ENCODE measurements at places on chromosomes 6 and 20.

- no peak for DNase-seq
Measured at GRCh38 chr20:23869520-23869919, 10.0 kb downstream of the CST5 start.

- no peak for DNase-seq
Measured at GRCh38 chr6:132651062-132651461, 7.9 kb downstream of the TAAR1 start.

DNA sequence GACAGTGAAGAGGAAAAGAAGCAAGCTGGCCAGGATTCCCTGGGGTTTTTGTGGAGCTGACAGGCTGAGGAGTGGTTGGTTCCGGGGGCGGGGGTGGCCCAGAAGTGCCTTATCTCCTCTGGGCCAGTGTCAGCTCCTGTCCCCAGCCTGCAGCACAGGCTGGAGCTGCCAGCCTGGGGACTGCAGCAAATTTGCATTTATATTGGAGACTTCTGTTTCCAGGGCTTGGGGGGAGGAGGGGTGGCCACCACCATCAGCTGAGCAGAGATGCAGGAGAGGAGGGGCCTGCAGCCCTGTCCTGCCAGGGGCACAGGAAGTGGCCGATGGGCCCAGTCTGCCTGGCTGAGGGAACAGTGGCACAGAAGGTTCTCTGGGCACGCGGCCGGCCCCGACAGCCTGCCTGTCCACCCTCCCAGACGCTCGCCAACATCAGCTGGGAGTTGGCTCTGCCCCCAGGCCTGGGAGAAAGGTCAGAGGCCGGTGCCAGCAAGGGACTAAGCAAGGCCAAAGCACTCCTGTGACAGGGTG, 24.3 kb upstream of the SCRT2 start:
- no peak for DNase-seq

DNA sequence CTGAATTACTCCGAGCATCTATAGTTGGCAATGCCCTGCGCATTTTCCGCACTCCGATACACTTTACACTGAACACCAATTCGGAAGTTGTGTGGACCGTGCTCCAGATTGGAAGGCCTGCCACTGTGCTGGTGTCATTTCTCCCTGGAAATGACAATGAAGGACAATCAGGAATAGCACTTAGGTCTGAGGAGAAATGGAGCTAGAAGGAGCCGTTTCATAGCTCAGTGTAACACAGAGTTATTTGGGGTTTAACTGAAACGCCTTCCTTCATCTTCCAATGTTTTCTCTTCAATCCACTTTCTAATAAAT, 501 bp upstream of the PLA2G7 start:
- DNase-seq: no peak

DNA sequence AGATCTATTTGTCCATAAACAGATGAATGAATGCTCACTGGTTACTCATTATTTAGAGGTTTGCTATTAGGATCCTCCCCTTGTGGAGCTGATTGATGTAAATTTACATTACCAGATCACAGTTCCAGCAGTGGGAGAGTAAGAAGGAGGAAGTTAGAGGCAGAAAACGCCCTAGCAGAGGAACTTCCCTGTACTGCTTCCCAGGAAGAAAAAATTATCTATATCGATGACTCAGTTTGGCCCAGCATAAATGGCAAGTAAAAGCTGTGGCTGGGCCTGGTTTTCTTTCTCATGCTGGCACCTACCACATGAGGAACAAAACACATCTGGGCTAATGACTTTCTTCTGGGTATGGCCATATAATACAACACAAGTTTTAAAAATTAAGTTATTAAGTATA, 35.7 kb downstream of the DNAAF9 start:
- DNase-seq: no peak

DNA sequence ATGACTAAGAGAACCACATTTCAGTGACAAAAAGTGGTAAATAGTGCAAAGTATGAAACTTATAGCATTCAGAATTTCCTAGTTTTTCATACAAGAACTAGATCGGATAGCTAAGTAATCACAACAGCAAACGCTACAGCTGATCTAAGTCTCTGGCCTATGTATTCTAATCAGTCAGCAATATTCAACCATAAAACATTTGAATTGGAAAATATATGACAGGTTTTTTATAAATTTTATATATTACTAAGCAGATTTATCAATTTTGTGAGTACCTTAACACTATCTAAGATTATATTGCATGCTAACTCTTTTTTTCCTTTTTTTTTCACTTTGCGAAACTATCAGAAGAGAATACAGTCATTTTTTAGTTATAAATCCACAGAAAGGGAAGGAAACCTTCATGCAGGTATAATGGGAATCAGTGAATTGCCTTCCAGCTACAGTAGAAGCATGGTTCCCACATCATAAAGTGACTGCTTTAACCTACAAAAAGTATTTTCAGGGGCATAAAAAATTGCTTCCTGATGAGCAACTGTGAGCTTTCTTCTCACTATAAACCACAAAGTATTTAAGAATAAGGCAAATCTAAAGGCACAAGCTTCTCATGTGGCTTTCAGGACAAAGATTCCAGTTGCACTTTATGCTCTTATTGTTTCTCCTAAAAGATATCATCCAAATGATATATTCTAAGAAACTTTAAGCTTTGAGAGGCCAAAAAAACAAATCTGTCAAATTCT, 74.0 kb upstream of the GJE1 start:
- no peak for DNase-seq

DNA sequence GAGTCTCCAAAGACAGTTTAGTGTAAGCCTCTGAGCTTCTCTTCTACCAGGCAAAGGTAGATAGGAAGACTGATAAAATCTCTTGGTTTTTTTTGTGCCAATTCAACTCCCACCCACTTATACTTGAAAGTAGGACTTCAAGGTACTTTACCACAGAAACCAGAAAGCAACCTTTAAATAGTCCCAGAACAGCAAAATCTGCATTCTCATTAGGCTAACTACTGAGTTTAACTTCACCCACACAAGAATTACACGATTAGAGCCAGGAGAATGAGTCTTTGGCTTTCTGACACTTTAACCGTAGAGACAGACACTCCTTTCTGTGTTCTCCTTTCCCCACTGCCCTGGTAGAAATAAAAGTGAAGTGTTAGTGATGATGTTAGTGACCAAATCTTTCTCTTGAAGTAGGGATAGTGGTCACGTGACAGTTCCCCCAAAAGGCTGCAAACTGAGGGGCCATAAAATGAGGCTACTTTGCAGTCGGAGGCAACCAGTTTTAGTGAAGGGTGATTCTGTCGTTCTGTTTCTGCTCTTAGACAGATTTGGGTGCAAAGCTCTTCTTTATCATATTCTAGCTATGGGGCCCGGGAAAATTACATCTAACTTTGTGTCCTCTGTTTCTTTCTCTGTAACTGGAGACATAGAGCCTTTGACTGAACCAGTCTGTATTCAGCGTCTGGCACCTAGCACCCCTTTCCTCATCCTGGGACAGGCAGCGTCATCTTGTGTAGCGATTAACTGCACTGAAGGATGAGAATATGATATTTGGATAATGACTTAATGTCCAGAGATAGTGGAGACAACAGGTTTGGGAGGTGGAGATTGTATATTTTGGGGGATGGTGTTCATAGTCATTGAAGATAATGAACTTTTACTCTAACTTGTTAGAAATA, 206.4 kb upstream of the CITED2 start:
- DNase-seq: no peak

DNA sequence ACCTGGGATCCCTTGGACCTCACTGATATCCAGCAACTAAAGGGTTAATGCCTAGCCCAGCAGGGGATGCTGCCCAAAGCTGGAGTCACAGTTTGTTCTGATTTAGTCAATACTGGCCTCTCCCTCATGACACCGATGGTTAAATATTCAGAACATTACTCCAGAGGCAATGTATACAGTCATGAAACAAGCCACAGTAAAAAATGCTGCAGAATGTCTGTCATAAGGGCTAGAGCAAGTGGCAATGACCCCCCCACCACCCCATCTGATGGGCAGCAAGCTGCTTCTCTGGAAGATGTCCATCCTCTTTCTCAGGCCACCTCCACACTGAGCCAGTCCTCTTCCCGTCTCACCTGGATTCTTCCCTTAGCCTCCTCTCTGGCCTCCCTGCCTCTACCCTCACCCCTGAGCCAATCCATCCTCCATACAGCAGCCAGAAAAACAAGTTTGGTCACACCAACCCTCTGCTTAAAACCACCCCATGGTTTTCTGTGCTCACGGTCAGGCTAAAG, 99.0 kb upstream of the KCNG1 start:
- peak; percentile 5 for DNase-seq

- no peak for DNase-seq
Measured at GRCh38 chr6:149153100-149153499, 164.4 kb upstream of the TAB2 start.

- DNase-seq: no peak
Measured at GRCh38 chr6:57147955-57148858, 23.9 kb upstream of the BAG2 start.

GRCh38 chr6:106630366-106630765, 988 bp downstream of the QRSL1 start:
- no peak for DNase-seq

DNA sequence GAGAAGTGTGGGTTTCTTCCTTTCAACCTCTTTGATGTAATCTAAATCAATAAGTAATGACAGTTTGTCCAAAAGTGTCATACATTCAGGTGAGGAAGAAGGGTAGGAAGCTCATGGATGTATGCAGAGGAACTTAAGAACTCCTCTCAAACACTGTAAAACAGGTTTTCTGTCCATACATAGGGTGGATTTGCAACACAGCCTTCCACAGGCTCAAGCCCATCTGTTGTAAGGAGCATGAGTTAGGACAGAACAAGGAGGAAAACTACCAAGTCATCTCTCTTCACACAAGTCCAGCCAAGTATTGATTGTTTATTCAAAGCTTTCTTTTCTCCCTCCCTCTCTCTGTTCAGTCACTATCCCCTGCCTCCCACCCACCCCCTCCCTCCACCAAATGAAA, 49.0 kb upstream of the CDYL start:
- no peak for DNase-seq

DNA sequence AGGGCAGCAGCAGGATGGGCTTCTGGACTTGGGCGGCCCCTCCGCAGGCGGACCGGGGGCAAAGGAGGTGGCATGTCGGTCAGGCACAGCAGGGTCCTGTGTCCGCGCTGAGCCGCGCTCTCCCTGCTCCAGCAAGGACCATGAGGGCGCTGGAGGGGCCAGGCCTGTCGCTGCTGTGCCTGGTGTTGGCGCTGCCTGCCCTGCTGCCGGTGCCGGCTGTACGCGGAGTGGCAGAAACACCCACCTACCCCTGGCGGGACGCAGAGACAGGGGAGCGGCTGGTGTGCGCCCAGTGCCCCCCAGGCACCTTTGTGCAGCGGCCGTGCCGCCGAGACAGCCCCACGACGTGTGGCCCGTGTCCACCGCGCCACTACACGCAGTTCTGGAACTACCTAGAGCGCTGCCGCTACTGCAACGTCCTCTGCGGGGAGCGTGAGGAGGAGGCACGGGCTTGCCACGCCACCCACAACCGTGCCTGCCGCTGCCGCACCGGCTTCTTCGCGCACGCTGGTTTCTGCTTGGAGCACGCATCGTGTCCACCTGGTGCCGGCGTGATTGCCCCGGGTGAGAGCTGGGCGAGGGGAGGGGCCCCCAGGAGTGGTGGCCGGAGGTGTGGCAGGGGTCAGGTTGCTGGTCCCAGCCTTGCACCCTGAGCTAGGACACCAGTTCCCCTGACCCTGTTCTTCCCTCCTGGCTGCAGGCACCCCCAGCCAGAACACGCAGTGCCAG, at the start of gene TNFRSF6B:
TNFRSF6B (plus strand) TSS at position 25 of the 729 bp plus-strand sequence; CDS start at position 141, 116 bp downstream.
- DNase-seq: no peak

DNA sequence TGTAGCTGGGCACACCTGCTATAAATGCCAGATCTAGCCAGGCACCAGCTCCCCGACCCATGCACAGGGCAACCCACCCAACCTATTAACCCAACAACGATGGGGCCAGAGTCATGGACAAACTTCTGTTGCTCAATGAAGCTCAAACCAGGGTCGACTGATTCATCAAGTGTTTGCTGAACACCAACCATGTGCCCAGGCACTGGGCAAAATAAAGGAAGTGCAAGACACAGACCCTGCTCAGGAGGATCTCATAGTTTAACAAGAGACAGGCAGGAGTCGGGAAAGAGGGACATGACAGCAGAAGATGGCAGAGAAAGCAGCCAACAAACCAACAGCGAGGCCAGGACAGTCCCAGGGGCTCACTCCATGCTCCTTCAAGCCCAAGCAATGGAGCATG, 18.8 kb downstream of the KCNK5 start:
- DNase-seq: no peak

DNA sequence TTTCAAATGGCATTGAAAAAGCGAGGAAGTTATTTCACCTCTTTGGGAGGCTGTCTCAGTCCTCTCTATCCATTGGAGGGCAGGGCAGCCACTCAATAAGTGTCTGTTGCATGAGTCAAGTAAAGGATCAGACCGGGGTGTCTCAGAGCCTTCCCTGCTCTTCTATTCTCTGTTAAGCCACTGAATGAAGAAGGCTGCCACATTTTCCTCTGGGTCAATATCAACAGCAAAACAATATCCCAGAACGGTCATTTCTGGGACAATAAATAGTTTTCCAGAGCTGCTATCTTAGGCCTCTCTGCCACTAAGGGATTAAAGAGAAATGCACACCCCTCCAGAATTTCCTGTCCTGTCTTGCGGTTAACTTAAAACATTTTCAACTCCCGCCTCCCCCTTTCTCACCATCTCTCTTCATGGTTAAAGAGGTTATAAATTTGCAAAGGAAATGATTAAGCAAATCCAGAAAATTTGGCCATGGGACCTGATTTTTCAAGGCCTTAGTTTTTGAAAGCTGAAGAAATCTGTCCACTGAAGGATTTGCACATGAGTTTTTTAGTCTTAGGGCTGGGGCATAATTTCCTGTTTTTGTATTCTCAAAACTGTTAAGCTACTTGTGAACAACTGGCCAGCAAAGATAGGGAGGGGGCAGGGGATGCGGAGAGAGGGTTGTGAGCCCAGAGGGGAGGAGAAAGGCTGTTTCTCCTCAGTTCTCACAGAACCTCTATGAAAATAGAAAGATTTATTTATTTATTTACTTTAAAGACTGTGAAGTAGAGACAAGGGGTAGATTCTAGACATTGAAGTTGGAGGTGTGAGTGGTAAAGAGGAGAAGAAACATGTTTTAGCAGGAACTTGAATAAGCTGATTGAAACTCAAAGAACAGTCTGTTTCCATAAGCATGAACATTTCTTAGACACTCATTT, 135.7 kb downstream of the BCAS1 start:
- no peak for DNase-seq

DNA sequence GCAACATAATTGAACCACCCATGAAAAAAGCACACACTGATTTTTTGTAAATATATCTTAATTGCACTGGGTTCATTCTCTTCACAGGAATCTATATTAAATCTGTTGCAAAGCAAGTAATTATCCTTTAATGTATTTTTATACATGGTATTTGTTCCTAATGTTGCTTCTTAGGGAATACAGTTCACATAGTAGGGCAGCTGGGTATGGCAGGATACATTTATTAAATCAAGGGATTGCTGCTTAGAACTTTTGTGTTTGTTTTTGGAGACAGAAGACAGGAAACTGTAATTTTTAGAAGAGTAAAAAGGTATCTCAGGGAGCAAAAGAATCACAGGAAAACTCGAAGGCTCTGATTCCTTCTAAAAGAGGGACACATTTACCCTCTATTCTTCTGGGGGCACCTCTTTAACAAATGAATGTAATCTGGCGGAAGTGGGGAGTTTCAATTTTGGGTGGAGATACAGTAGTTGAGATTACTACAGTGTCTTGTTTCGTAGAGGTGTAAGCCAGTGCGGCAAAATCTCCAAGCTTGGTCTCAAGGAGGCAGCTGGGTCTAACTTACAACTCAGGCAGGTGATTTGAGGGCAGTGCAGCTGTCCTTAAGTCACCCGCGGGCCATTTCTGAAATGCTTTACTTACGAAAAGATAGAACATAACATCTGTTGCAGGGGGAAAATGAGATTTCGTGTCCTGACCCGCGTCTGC, 812 bp upstream of the SMIM13 start:
- no peak for DNase-seq

Measured in AG04449 (cell line).